Lower lobe of right lung (tissue), 2 donors: ENCODE measurements at places on chromosomes 3 and 15.

DNA sequence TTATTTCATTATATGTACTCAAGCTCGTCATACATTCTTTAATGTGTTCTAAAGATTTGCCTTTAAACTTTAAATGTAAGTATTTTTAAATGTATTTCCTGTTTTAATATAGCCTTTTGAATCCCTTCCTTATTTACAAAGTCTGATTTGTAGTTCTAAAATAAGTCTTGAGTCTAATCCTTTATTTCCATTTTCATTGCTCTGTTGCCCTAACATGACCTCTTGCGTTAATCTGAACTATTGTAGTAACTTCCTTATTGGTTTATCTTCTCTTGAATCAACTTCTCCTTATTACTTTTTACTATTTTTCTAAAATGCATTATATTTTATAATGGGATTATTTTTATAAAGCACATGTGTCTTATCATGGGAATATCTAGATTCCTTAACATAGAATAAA, 24.0 kb downstream of the KNL1 start:
- H3K27ac ChIP-seq, result no peak overlapping the region
- no peaks in the 10 kb centered on the region for H3K36me3 ChIP-seq
- no peaks in the 10 kb centered on the region for H3K27me3 ChIP-seq

DNA sequence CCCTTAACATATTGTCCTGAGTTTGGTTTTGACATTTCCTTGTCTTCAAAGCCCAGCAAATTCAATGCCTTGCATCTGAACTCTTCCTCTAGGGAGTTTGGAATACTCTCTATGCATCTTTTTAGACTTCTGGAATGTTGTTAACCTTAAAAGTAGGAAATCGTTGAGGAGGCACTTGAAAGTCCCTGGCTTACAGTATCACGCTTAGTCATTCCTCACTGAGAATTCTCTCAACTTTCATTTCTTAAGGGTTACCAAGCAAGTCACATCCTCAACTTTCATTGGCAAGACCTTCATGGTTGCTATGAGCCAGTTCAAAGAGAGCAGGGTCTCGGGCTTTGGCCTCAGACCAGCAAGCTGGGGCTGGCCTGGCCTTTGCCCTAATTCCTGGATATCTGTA, 89.9 kb downstream of the ASB7 start:
- no peaks in the 10 kb centered on the region for H3K36me3 ChIP-seq
- H3K27me3 ChIP-seq, result no peaks in the 10 kb centered on the region
- H3K27ac ChIP-seq, result no peak overlapping the region
- peaks cover 25% of the 10 kb centered on the region for H3K4me1 ChIP-seq
- no peak for DNase-seq

DNA sequence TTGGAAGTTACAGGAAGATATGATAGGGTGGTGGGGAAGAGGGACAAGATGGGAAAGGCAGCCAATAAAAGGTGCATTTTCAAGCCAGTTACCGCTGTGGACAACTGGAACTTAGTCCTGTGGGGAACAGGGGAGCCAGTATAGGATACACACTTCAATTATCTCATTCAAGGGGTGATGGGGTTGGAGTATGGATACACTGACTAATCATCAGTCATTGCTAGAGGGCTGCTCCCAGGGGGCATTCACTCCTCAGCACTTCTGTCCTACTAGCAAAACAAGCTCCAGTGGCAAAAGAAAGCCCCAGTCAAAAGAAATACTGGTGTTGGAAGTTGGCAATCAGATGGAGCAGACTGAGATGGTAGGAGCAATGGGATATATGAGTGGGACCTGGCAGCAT, 183.4 kb upstream of the GADL1 start:
- H3K36me3 ChIP-seq, result no peaks in the 10 kb centered on the region
- no peak overlapping the region for H3K27ac ChIP-seq
- no peaks in the 10 kb centered on the region for H3K4me1 ChIP-seq
- no peaks in the 10 kb centered on the region for H3K27me3 ChIP-seq
- H3K4me3 ChIP-seq, result no peak overlapping the region
- no peak for DNase-seq

- peak overlapping the region; percentile 28 for H3K27ac ChIP-seq
- no peak overlapping the region for H3K4me3 ChIP-seq
- H3K4me1 ChIP-seq, result no peaks in the 10 kb centered on the region
Observed at GRCh38 chr15:96160269-96160668, 170.2 kb upstream of the NR2F2 start.

DNA sequence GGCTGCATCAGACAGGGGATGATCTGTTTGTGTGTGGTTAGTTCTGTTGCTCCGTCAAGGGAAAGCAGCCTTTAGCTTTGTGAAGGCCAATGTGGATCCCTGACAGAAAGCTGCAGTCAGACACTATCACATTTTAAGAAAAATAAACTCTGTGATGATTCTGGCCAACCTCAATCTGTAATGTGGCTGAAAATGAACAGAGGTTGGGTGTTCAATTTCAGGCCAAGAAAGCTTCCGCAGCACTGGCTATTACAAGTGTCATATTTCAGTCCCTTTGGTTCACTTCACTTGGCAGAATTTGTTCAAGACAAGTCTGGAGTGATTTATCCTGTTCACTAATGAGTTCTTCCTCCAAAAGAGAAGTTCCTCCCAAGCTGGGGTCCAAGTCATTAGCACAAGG, 571.8 kb upstream of the IL12A start:
- no peaks in the 10 kb centered on the region for H3K4me1 ChIP-seq
- no peak overlapping the region for H3K4me3 ChIP-seq
- H3K27me3 ChIP-seq, result no peaks in the 10 kb centered on the region
- DNase-seq, result no peak

DNA sequence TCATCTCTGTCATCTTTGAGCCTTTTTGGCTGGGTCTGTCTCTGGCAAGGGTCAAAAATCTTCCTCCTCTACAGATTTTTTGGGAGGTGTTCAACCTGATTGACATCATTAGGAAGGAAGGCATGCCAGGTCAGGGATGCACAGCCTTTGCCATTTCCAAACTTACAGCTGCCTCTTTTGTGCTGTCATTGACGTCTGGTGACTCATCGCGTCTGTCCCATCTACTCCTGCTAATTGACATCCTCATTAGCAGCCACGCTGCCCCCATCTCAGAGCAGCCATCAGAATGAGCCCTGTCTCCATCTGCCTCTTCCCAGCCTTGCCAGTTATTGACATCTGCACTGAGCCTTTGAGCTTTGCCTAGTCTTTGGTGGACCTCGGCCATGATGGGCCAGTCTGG, 53.0 kb downstream of the PDIA5 start:
- H3K36me3 ChIP-seq, result peaks cover 74% of the 10 kb centered on the region
- H3K4me1 ChIP-seq, result no peaks in the 10 kb centered on the region

GRCh38 chr3:44984335-44984734, 8.3 kb downstream of the EXOSC7 start:
- H3K27me3 ChIP-seq, result no peaks in the 10 kb centered on the region
- H3K4me1 ChIP-seq, result peaks cover 56% of the 10 kb centered on the region
- no peak overlapping the region for H3K4me3 ChIP-seq
- no peak overlapping the region for H3K27ac ChIP-seq
- no peak for DNase-seq
- H3K36me3 ChIP-seq, result peaks cover under 1% of the 10 kb centered on the region

DNA sequence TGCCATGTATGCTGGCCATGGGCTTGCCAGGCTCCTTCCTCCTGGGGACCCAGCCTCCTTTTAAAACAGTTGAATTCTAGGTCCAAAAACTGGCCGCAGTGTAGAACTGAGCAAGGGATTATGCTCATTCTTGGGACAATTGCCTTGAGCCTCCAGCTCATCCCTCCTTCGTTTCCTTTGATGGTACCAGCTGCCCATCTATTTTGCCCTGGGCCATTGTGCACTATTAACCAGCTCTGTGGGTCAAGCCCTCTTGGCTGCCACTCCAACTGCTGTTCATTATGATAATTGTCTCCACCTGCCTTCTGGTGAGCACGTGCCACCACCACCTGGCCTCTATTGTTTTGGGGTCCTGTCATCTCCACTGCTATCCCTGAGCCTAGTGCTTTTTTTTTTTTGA, 75.8 kb upstream of the SYN2 start:
- DNase-seq, result no peak
- no peaks in the 10 kb centered on the region for H3K36me3 ChIP-seq

- H3K4me3 ChIP-seq, result no peak overlapping the region
- no peak for DNase-seq
- H3K27me3 ChIP-seq, result no peaks in the 10 kb centered on the region
- no peaks in the 10 kb centered on the region for H3K4me1 ChIP-seq
- no peaks in the 10 kb centered on the region for H3K36me3 ChIP-seq
- no peak overlapping the region for H3K27ac ChIP-seq
Observed at GRCh38 chr3:16534640-16535262, 21.3 kb upstream of the RFTN1 start.

DNA sequence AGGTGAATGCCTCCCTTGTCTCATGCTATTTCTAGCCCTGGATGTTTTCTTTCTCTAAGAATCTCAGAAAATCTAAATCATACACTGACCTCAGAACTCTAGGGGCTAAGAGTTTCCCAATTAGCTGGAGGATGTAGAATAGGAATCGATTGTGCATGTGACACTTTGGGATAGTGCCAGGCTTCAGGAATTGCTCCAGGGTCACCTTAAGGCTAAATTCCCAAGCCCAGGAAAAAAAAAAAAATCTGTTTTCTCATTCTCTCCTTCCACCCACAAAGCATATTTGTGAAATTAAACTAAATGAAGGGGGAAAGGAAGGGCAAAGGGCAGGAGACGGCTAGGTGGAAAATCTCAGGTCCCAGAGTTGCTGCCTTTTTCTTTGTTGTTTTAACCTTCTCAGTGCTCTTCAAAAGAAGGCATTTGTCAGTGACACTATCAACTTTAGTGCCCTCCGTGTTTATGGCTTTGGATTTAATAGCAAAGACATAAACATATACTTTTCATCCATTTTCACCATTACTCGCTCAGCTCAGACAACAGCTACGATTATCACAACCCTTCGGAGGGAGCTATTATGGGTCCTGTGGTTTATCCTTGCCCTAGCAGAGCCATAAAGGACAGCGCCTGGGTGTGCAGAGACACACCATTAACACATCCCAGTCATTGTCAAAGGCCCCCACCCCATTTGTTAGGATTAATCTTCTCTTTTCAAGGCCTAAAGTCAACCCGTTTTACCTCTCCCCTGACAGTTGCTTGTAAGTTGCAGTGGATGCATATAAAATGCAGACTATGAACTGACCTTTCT, 271.7 kb downstream of the PDZRN3 start:
- H3K27me3 ChIP-seq, result no peaks in the 10 kb centered on the region
- no peaks in the 10 kb centered on the region for H3K36me3 ChIP-seq
- H3K4me1 ChIP-seq, result no peaks in the 10 kb centered on the region
- no peak overlapping the region for H3K4me3 ChIP-seq

DNA sequence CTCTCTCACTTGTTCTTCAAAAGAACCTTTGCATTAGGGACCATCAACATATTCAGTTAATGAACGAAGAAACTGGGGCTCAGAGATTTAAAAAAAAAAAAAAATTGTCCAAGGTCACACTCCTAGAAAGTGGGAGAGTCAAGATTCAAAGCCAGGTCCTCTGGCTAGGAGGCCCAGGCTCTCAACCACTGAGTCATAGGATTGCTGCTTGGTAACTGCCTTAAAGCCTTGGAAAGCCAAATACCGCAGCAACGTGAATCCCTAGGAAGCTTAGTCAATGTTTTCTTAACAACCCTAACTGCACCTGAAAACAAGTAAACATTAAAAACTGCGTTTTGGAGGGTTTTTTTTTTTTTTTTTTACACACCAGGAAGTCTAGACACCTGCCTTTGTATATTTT, 156.8 kb downstream of the WNT5A start:
- peak overlapping the region; percentile 53 for H3K27ac ChIP-seq
- no peaks in the 10 kb centered on the region for H3K27me3 ChIP-seq
- no peaks in the 10 kb centered on the region for H3K4me1 ChIP-seq
- no peak overlapping the region for H3K4me3 ChIP-seq
- DNase-seq, result no peak

- no peak overlapping the region for H3K4me3 ChIP-seq
- H3K27ac ChIP-seq, result no peak overlapping the region
- no peaks in the 10 kb centered on the region for H3K4me1 ChIP-seq
- H3K36me3 ChIP-seq, result no peaks in the 10 kb centered on the region
Observed at GRCh38 chr3:44223299-44223698, 18.4 kb upstream of the TOPAZ1 start.

GRCh38 chr3:141828890-141829289, 47.6 kb upstream of the ATP1B3 start:
- H3K27ac ChIP-seq, result no peak overlapping the region
- H3K36me3 ChIP-seq, result no peaks in the 10 kb centered on the region
- peak; percentile 60 for DNase-seq
- H3K4me1 ChIP-seq, result peaks cover 9% of the 10 kb centered on the region
- no peaks in the 10 kb centered on the region for H3K27me3 ChIP-seq

GRCh38 chr3:14298442-14298841, 104.0 kb upstream of the SLC6A6 start:
- no peaks in the 10 kb centered on the region for H3K36me3 ChIP-seq
- no peak overlapping the region for H3K27ac ChIP-seq
- H3K27me3 ChIP-seq, result peaks cover 8% of the 10 kb centered on the region
- DNase-seq, result no peak

DNA sequence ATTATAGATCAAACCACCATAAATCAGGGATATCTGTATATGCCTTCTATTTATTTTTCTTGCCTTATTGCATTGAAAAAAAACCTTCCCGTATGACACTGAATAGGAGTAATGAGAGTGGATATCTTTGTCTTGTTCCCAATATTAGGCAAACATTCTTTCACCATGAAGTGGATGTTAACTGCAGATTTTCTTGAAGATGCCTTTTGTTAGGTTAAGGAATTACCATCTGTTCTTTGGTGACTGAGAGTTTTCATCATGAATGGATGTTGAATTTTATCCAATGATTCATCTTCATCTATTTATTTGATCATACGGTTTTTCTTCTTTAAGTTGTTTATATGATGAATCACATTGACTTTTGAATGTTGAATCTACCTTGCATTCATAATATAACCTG, 47.1 kb upstream of the MECOM start:
- H3K27me3 ChIP-seq, result no peaks in the 10 kb centered on the region
- H3K27ac ChIP-seq, result no peak overlapping the region
- H3K36me3 ChIP-seq, result no peaks in the 10 kb centered on the region
- no peaks in the 10 kb centered on the region for H3K4me1 ChIP-seq
- no peak overlapping the region for H3K4me3 ChIP-seq

DNA sequence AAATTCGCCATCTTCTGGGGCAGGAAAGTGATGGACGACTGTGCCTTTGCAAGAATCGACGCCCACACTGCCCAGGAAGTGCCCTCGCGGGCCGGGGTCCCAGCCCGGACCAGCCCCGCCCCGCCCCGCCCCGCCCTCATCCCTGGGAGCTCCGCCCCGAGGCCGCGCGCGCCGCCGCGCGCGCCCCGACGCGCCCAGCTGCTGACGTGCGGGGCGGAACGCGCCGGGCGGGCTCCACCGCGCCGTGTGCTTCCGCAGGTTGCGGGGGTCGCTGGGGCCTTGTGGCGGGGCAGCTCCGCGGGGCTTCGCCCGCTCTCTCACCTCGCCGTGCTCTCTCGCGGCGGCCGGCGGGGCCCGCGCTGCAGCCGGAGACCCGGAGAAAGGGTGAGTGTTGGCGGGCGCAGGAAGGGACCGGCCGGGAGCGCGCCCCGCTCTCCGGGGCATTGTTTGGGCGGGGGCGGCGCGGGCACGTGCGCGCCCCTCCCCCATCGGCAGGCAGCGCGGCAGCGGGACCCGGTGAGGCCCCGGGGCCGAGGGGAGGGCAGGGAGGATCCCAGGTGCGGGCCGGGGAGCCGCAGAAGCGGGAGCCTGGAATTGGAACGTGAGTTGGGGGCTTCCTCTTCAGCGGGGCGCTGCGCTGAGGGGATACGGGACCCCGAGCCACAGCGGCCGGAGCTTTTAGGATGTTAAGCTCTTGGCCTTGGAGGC, at the start of gene YEATS2:
Gene YEATS2 (plus strand): TSS at position 188 of the 708 bp plus-strand sequence. CDS start 17,366 bp downstream, outside the sequence.
- H3K27ac ChIP-seq, result peak within 1 kb of the TSS; percentile 94
- H3K27me3 ChIP-seq, result no peaks in the 10 kb centered on the region
- peaks cover 20% of the 10 kb centered on the region for H3K4me1 ChIP-seq
- peak; percentile 74 for DNase-seq
